SJSA1 (cell line): ENCODE measurements at places on chromosomes 4 and X.

GRCh38 chr4:185890196-185890595 is 78.2 kb upstream of the SORBS2 start:
- DNase-seq: no peak

DNA sequence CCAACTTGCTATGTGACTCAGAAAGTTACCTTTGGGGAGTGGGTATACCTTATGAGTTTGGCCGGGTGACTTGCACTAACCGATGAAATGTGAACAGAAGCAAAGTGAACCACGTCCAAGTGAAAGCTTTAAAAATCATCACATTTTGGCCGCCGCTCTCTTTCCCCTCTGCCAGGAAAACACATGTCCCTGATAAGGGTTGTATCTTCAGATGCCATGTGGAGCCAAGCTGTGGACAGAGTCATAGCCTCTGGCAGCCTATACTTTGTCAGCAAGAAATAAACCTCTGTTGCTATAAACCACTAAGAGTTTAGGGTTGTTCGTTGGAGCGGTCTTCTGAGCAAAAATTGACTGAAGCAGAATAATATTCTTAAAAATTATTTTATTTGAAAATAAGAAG is 92.3 kb downstream of the PRDM5 start:
- DNase-seq: no peak

- DNase-seq: no peak
Observed at GRCh38 chrX:30248854-30249253, 1.9 kb downstream of the MAGEB1 start.

GRCh38 chr4:81714291-81714690 is 242.6 kb upstream of the RASGEF1B start:
- no peak for DNase-seq

GRCh38 chrX:136814847-136815750 is 34.4 kb upstream of the ARHGEF6 start:
- no peak for DNase-seq

GRCh38 chrX:30301963-30302362 is 7.2 kb downstream of the NR0B1 start:
- DNase-seq: no peak

GRCh38 chr4:57309658-57310057 is 199.5 kb upstream of the IGFBP7 start:
- DNase-seq: no peak

DNA sequence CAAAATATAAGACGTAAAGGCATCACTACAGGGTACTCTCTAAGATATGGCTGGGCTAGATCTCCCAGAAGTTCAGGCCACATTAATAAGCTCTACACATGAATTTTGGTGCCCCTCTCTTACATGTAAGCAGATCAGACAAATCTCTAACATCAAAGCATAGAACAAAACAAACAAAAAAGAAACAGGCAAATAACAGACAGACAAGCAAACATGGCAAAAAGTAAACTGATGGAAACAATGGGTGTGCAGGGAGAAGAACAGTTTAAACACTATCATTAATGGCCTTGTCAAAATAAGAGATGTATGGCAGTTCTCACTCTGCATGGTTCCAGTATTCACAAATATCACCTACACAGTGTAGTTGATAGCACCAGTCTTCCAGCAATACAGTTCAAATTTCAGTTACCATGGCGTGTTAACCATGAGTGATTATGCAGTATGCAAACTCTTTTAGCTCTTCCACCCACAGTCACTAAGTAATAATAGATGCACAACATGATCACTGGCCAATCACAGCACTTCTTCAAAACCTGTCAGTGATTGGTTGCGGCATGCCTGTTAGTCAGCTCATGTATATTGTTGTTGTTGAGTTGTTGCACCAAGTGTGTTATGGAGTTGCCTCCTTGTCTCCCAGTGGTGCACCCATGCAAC is 110.7 kb upstream of the TLR3 start:
- DNase-seq: no peak

- no peak for DNase-seq
Observed at GRCh38 chrX:32533848-32534247, 677.5 kb downstream of the DMD start.

DNA sequence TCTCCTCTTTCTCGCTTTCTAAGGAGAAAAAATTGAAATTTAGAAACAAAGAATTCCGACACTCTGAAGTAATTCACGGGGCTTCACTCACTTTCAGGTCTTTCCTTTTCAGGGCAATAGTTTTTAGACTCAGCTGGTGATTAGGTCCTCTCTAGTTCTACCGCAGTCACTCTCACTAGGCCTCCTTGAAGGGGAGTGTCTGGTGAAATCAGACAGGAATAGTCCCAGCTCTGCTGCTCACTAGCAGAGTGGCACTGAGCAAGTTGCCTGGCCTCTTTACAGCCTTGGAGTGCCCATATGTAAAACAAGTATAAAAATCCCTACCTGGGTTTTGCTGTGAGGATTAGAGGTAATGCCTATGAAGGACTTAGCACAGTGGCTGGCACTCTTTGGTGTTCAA is 64.1 kb downstream of the NEUROG2 start:
- no peak for DNase-seq

DNA sequence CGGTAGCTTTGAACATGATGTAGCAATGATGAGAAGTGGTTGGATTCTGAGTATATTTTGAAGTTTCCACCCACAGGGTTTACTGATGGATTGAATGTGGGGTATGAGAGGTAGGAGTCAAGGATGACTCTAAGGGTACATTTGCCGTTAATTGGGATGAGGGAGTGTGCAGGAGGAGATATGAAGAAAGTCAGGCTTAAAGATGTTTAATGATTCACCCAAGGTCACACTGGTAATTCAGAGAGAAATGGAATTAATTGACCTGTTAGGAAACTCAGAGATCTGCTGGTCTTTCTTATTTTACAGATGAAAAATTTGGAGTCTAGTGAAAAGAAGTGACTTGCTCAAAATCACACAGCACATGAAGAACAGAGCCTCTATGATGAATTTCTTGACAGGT is 390.7 kb downstream of the GBA3 start:
- no peak for DNase-seq

DNA sequence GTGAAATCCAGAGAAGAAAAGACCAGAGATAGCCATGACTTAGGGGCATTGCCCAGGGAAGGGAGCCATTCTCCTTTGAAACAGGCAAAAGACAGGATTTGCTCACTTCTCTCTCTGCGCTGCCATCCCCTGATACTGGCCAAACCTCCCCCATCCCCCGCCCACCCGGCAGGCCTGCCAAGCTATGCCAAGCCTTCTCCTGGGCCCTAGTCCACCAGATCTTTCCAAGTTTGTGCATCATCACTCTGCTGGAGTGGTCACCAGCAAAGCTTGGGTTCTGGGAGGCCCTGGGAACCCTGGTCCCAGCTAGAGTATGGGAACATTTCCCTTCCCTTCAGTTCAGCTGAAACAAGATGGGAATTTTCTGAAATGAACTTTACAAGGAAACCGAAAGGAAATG is 18.4 kb downstream of the EFNB1 start:
- no peak for DNase-seq

DNA sequence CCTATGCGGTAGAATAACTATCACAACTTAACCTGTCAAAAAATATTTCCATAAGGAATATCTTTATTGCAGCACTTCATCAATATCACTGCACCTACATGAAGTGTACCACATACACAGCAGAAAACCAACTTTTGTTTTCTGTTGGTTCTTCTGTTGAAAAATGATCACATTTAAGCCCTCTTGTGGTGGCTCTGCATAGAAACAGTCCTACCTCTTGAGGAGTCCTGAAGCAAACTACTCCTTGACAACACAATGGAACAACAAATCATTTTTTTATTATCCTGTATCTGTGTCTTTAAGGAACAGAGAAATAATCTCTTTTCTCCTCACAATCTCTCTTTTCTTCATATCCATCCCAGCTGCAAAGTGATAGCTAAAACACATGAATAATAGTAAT is 39.8 kb upstream of the ATOH1 start:
- no peak for DNase-seq

GRCh38 chrX:141960578-141960977 is 56.9 kb downstream of the MAGEC1 start:
- DNase-seq: no peak
